ENCODE measurements at places on chromosomes 1 and 21. TPM values are rescaled to one million over a fixed set of nuclear protein-coding genes. Genes with fewer than 3 reads are reported as not detected.

SLC2A5 gene
- total RNA-seq, result 3.2 TPM

AKIRIN1 gene
- 51.7 TPM for total RNA-seq

S100A10 gene
- total RNA-seq, result 244 TPM

TLR5 gene
- total RNA-seq, result 5.2 TPM

ASTN1 gene
- total RNA-seq, result 0.14 TPM

PDC gene
- total RNA-seq, result not detected

EPS15 gene
- total RNA-seq, result 79.6 TPM

C1orf52 gene
- total RNA-seq, result 17.5 TPM

FMO3 gene
- total RNA-seq, result 0.90 TPM

KIF2C gene
- total RNA-seq, result 0.93 TPM

ADAM30 gene
- not detected for total RNA-seq

Measured in posterior vena cava (tissue), 2 donors.